ENCODE measurements at places on chromosomes 4 and X. TPM values are rescaled to one million over a fixed set of nuclear protein-coding genes. Genes with fewer than 3 reads are reported as not detected.

NHSL2 gene
- 0.22 TPM for total RNA-seq

AASDH gene
- 13.7 TPM for total RNA-seq

DCLK2 gene
- 2.7 TPM for total RNA-seq

CCNQ gene
- total RNA-seq, result 20.3 TPM

XKRX gene
- total RNA-seq, result 0.47 TPM

MTCP1 gene
- 10.7 TPM for total RNA-seq

C4orf51 gene
- not detected for total RNA-seq

SRPK3 gene
- not detected for total RNA-seq

PROM1 gene
- 17.7 TPM for total RNA-seq

HSFX2 gene
- total RNA-seq, result not detected

PGAM4 gene
- not detected for total RNA-seq

DAPP1 gene
- total RNA-seq, result 0.76 TPM

RNF212 gene
- not detected for total RNA-seq

LONRF3 gene
- 3.1 TPM for total RNA-seq

ADH7 gene
- total RNA-seq, result not detected

MSX1 gene
- 59.9 TPM for total RNA-seq
